ENCODE measurements at places on chromosomes 5 and 9.
A peak's percentile ranks its signal among the peaks of the same experiment; 100 is the strongest.

GRCh38 chr5:41762426-41762825 is 107.8 kb downstream of the OXCT1 start:
- no peak for DNase-seq
- H3K4me1 ChIP-seq: no peaks in the 10 kb centered on the region
- H3K4me3 ChIP-seq: no peak overlapping the region
- H3K27ac ChIP-seq: no peak overlapping the region
- no peaks in the 10 kb centered on the region for H3K27me3 ChIP-seq
- H3K36me3 ChIP-seq: peaks cover 19% of the 10 kb centered on the region

DNA sequence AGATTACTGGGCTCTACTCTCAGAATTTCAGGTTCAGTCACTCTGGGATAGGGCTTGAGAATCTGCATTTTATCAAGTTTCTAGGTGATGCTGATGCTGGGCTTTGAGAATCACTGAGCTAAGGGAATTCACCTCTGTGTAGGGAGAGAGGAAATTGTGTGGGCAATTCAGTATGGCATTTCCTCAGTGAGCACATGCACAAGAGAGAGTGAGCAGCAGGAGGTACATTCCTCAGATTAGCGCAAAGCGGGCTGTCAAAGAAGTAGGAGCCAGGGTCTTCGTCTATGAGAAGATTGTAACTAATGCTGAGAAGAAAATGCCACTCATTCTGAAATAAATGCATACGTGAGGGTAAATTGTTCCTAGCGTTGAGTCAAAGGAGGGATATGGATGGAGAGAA is 175.9 kb downstream of the KIF4B start:
- no peaks in the 10 kb centered on the region for H3K27me3 ChIP-seq
- no peaks in the 10 kb centered on the region for H3K4me1 ChIP-seq
- no peak overlapping the region for H3K27ac ChIP-seq
- no peak overlapping the region for H3K4me3 ChIP-seq
- H3K36me3 ChIP-seq: no peaks in the 10 kb centered on the region

- no peaks in the 10 kb centered on the region for H3K36me3 ChIP-seq
Measured at GRCh38 chr9:16561121-16561520, 309.3 kb downstream of the BNC2 start.

- no peaks in the 10 kb centered on the region for H3K27me3 ChIP-seq
- H3K27ac ChIP-seq: no peak overlapping the region
- DNase-seq: no peak
- H3K4me3 ChIP-seq: no peak overlapping the region
- no peaks in the 10 kb centered on the region for H3K36me3 ChIP-seq
Measured at GRCh38 chr5:35626108-35626507, 8.4 kb downstream of the SPEF2 start.

GRCh38 chr5:93189707-93190120 is 391.3 kb downstream of the NR2F1-AS1 start:
- no peaks in the 10 kb centered on the region for H3K36me3 ChIP-seq
- no peak overlapping the region for H3K27ac ChIP-seq
- H3K4me3 ChIP-seq: no peak overlapping the region
- DNase-seq: no peak

- H3K4me1 ChIP-seq: peaks cover 18% of the 10 kb centered on the region
- H3K27me3 ChIP-seq: no peaks in the 10 kb centered on the region
- H3K27ac ChIP-seq: no peak overlapping the region
- DNase-seq: no peak
Measured at GRCh38 chr9:131391504-131391903, 2.4 kb upstream of the PRRC2B start.

GRCh38 chr5:80933036-80933435 is 27.1 kb upstream of the RASGRF2 start:
- no peak for DNase-seq
- H3K4me1 ChIP-seq: no peaks in the 10 kb centered on the region
- no peaks in the 10 kb centered on the region for H3K27me3 ChIP-seq
- no peak overlapping the region for H3K27ac ChIP-seq
- no peak overlapping the region for H3K4me3 ChIP-seq
- H3K36me3 ChIP-seq: no peaks in the 10 kb centered on the region

DNA sequence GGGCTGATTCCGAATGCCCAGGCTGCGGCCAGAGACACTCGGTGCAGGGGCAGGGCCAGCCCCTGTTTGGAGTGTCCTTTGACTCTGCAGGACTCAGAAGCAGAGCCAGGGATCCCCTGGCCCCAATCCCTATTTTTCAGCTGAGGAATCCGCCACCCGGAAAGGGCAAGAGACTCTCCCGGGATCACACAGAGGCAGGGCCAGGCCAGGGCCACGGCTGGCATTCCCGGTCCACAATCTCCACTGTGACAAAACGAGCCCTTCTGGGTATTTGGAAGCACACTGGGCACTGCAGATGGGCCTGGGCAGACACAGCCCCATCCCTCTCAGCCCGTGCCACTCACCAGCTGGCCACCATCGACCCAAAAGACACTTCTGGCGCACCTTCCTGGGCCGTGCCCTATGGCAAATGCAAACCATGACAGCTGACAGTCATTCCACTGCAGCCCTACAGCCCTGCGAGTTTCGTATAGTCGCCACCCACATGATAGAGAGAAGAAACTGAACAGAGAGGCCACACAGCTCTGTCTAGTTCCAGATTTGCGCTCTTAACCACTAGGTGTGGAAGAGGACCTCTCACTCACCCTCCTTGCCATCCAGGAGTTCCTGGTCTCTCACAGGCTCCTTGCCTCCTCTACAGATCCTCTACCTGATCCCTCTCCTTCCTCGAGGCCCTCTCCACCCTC is 13.3 kb downstream of the NR5A1 start:
- H3K27me3 ChIP-seq: no peaks in the 10 kb centered on the region
- no peaks in the 10 kb centered on the region for H3K4me1 ChIP-seq
- no peak overlapping the region for H3K4me3 ChIP-seq
- no peak overlapping the region for H3K27ac ChIP-seq
- no peak for DNase-seq

- peaks cover 3% of the 10 kb centered on the region for H3K27me3 ChIP-seq
- peaks cover 15% of the 10 kb centered on the region for H3K4me1 ChIP-seq
- H3K4me3 ChIP-seq: no peak overlapping the region
- H3K27ac ChIP-seq: no peak overlapping the region
- DNase-seq: no peak
Measured at GRCh38 chr9:19935422-19935821, 146.6 kb upstream of the SLC24A2 start.

DNA sequence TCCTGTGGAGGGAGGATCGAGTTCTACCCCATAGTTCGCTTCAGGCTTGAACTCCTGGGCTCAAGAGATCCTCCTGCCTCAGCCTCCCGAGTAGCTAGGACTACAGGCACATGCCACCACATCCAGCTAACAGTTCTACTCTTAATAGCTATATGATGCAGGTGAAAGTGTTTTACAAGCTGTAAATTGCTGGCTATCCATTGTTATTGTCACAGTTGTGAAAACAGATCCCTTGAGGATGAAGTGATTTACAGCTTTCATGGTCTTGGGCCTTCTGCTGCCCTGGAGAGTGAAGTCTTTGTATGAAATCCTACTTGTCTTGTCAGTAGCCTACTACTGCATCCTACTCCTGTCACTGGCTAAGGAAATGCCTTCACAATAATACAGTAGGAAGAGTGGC is 48.0 kb downstream of the GRAMD2B start:
- no peak for DNase-seq
- no peak overlapping the region for H3K4me3 ChIP-seq
- H3K27ac ChIP-seq: no peak overlapping the region
- H3K36me3 ChIP-seq: no peaks in the 10 kb centered on the region
- H3K27me3 ChIP-seq: no peaks in the 10 kb centered on the region

DNA sequence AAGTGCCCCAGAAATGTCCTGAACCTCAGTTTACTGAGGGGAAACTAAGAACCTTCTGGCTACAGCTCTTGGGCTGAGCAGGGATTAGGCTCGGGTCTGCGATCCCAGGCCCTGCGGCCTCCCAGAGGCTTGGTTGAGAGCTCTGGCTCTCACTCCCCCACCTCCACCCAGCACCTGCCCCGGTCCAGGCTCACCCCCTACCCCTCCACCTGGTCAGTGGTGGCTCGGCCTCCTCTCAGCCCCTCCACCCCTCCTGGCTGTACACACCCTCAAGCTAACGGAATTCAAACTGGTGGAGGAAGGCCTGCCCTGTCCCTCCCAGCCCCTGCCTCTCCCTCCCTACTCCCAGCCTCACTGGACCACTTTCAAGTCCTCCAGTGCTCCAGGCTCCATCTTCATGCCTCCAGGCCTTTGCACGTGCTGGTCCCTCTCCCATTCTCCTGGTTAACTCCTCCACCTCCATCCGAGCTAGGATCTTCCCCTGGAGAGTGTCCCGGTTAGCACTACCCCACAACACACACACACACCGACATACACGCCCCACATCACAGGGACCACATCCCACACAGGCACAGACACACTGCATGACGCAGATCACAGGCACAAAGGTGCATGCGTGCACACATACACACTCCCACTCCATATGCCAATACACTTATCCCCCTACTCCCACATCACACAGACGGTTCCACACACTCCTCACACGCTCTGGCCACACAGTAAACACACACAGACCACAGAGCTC is 130.9 kb downstream of the C9orf50 start:
- H3K4me3 ChIP-seq: no peak overlapping the region
- H3K36me3 ChIP-seq: no peaks in the 10 kb centered on the region

GRCh38 chr5:68316469-68316868 is 100.9 kb downstream of the PIK3R1 start:
- H3K36me3 ChIP-seq: no peaks in the 10 kb centered on the region
- DNase-seq: no peak
- no peak overlapping the region for H3K4me3 ChIP-seq
- H3K27ac ChIP-seq: no peak overlapping the region
- H3K4me1 ChIP-seq: peaks cover 8% of the 10 kb centered on the region
- H3K27me3 ChIP-seq: no peaks in the 10 kb centered on the region

- peaks cover 9% of the 10 kb centered on the region for H3K36me3 ChIP-seq
- no peak for DNase-seq
- H3K4me1 ChIP-seq: no peaks in the 10 kb centered on the region
- H3K4me3 ChIP-seq: no peak overlapping the region
Measured at GRCh38 chr5:94649874-94650273, 31.4 kb downstream of the SLF1 start.

GRCh38 chr5:81779916-81780266 is 29.0 kb upstream of the SSBP2 start:
- DNase-seq: no peak
- H3K4me1 ChIP-seq: peaks cover 13% of the 10 kb centered on the region
- no peaks in the 10 kb centered on the region for H3K27me3 ChIP-seq
- peak overlapping the region; percentile 86 for H3K27ac ChIP-seq

GRCh38 chr9:36161187-36161586 is 8.0 kb upstream of the CCIN start:
- no peak overlapping the region for H3K27ac ChIP-seq
- H3K4me1 ChIP-seq: no peaks in the 10 kb centered on the region
- H3K27me3 ChIP-seq: no peaks in the 10 kb centered on the region
- H3K36me3 ChIP-seq: no peaks in the 10 kb centered on the region
- H3K4me3 ChIP-seq: no peak overlapping the region

DNA sequence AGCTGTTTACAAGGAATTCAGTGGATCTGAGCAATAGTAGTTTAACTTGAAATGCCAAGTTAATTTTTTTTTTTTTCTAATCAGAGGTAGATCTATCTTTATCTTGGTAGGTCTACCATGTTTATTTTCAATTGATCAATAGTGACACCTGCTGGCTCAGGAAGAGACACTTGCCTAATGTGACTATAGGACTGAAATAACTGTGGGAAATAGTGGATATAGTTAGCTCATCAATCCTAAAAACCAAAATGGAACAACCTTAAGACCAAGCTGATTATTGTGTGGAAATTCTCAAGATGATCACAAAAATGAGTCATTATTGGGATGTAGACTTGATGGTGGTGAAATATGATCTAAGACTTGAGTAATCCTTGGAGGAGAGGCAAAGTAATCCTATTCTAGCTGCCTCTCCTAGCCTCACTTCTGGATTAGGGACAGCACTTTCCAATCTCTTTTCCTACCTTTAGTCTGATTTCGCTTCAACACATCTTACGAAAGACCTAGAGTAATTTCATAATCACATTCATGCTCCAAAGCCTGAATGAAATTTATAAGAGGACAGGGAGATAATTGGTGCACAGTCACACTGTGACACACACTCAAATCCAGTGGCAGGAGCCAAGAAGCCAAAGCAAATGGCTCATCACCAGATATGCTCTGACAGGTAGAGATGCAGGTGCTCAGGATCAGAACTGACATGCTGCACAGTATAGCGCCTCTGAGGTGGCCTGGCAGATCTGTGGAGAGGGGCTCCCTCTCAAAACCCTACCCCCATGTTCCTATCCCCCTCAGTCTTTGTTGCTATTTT is 156.3 kb downstream of the HMHB1 start:
- peak; percentile 10 for DNase-seq
- H3K27me3 ChIP-seq: no peaks in the 10 kb centered on the region
- H3K36me3 ChIP-seq: no peaks in the 10 kb centered on the region

DNA sequence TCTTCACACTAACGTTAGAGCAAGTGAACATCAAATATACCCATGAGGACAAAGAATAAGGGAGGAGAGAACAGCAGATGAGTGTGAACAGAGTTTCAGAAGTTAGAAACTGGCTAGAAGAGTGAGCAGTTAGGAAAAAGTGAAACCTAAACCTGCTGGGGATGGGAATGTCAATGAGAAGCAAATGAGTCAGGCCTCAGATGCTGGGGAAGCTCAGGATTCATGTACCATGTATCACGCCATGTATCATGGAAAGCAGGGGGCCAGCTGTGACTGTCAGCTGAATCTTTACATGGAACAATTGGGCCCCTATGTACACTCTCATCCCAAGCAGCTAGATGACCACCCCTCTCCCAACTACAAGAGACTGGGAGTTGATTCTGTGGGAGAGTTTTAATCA is 16.2 kb downstream of the GDF9 start:
- H3K4me3 ChIP-seq: no peak overlapping the region
- DNase-seq: no peak
- H3K27ac ChIP-seq: no peak overlapping the region
- H3K36me3 ChIP-seq: no peaks in the 10 kb centered on the region

DNA sequence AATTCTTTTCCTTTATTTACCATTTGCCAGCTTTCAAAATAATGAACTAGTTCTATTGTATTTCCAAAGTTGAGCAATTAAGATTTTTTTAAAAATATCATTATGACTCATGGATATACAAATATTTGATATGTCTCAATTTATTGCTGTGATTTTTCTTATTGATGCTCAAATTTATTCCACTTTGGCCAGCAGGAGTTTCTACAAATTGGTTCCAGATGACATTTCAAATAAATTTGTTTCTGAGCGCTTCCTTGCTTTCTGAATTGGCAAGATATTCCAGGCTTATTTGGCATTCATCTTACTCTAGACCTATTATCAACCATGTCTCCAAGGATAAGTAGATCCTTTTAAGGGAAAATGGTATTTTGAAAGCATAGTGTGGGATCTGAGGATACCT is 58.5 kb upstream of the TJP2 start:
- no peak for DNase-seq
- H3K4me3 ChIP-seq: no peak overlapping the region
- H3K27ac ChIP-seq: no peak overlapping the region
- H3K36me3 ChIP-seq: no peaks in the 10 kb centered on the region
- H3K4me1 ChIP-seq: peaks cover 2% of the 10 kb centered on the region
- H3K27me3 ChIP-seq: no peaks in the 10 kb centered on the region

DNA sequence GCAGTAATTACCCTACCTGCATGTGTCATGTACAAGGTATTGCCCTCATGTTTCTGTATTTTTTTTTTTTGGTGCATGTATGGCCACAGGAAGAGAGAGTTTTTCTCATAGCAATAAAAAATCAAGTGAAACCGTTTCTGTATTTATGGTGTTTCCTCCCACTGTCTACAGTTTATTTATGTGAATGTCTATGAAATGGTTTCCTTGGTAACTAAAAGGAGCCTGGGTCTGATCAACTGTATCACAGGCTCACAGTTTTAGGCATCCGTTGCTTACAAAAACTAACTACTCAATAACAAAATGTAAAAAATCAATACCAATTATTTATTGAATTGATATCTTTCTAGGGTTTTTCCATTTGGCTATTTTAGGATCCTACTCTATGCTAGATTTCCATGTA is 464.4 kb downstream of the TAF11L14 start:
- no peak for DNase-seq
- H3K4me1 ChIP-seq: no peaks in the 10 kb centered on the region
- H3K27me3 ChIP-seq: no peaks in the 10 kb centered on the region
- no peak overlapping the region for H3K4me3 ChIP-seq
